A549 treated with AZD2906 at 1 μM for 4 hours (cell line): ENCODE measurements at places on chromosomes 13 and 19. TPM values are rescaled to one million over a fixed set of nuclear protein-coding genes. Genes with fewer than 3 reads are reported as not detected.

Gene TEKTIP1
- total RNA-seq, result 0.16 to 0.21 TPM (median 0.20 TPM) in 3 of 5 replicates, not detected in the others

Gene ZNF729
- not detected in 5 replicates for total RNA-seq

Gene DLL3
- 6.9 to 11.1 TPM (median 10.3 TPM) in 5 replicates for total RNA-seq

Gene ZNF816
- total RNA-seq, result 0.04 to 0.10 TPM (median 0.06 TPM) in 4 of 5 replicates, not detected in the other

Gene CYP2B6
- total RNA-seq, result 0.03 TPM in 1 of 5 replicates, not detected in the others

Gene PSG3
- 0.07 to 0.18 TPM (median 0.13 TPM) in 4 of 5 replicates, not detected in the other for total RNA-seq

Gene SHISA7
- total RNA-seq, result 0.01 TPM in 1 of 5 replicates, not detected in the others

Gene CFD
- 10.6 to 25.0 TPM (median 22.7 TPM) in 5 replicates for total RNA-seq

Gene TMEM221
- 0.31 to 0.71 TPM (median 0.64 TPM) in 5 replicates for total RNA-seq

Gene ELAVL3
- 0.07 to 0.24 TPM (median 0.15 TPM) in 5 replicates for total RNA-seq

Gene KIR2DL4
- not detected in 5 replicates for total RNA-seq

Gene ADM5
- total RNA-seq, result 2.9 to 5.7 TPM (median 5.0 TPM) in 5 replicates

Gene ZNF253
- 0.03 TPM in 1 of 5 replicates, not detected in the others for total RNA-seq

Gene ZNF99
- total RNA-seq, result not detected in 5 replicates

Gene ACP7
- 0.05 to 0.10 TPM (median 0.05 TPM) in 4 of 5 replicates, not detected in the other for total RNA-seq

Gene ZNF284
- total RNA-seq, result 0.30 to 0.55 TPM (median 0.38 TPM) in 5 replicates

Gene ZNF850
- 0.31 to 0.76 TPM (median 0.37 TPM) in 5 replicates for total RNA-seq

Gene LYPD5
- total RNA-seq, result 0.05 to 0.55 TPM (median 0.14 TPM) in 4 of 5 replicates, not detected in the other

Gene ACTMAP
- 16.3 to 19.6 TPM (median 18.5 TPM) in 5 replicates for total RNA-seq

Gene CXCL17
- 0.10 to 0.13 TPM (median 0.10 TPM) in 3 of 5 replicates, not detected in the others for total RNA-seq

Gene ARHGAP45
- total RNA-seq, result 2.8 to 5.5 TPM (median 5.4 TPM) in 5 replicates

Gene PEG3
- not detected in 5 replicates for total RNA-seq

Gene CGB2
- 0.09 to 0.21 TPM (median 0.21 TPM) in 3 of 5 replicates, not detected in the others for total RNA-seq

Gene ZNF93
- not detected in 5 replicates for total RNA-seq

Gene COL4A1
- 83.1 to 102 TPM (median 96.3 TPM) in 5 replicates for total RNA-seq

Gene FBN3
- total RNA-seq, result not detected in 5 replicates

Gene MTRF1
- total RNA-seq, result 4.2 to 5.3 TPM (median 5.1 TPM) in 5 replicates
